ENCODE measurements at places on chromosomes 7 and 10. TPM values are rescaled to one million over a fixed set of nuclear protein-coding genes. Genes with fewer than 3 reads are reported as not detected.
A peak's percentile ranks its signal among the peaks of the same experiment; 100 is the strongest.

DNA sequence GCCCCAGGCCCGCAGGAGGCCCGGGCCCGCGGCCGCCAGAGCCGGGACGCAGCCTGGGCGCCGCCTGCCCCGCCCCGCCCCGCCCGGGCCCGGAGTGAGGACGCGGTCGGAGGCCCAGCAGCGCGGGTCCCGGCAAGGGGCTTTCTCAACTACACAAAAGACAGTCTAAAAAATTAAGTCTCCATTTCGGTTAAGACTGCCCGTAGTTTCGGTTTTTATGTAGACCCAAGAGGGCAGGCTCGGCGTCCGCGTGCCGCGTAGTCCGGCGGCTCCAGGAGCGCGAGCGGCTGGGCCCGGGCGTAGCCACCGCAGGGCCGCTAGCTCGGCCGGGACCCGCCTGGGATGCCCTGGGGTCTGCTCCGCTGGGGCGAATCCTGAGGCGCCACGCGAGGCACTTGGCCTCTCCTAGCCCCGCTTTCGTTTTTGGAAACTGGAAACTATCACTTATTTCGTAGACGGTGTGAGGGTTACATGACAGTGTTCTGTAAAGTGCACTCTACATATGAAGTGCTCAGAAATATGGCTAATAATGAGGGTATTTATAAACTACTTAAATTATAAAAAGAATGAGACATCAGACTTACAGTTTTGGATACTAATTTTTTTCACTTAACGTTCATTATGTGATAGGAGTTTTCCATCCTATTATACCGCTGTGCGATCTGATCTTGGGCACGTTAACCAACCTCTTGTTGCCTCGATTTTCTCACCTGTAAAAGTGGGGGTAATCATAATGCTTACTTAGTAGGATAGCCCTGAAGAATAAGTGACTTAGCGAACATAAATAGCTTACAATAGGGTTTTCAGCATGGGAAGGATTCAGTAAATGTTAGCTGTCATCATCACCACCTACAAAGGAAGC lies 573 bp downstream of the BLVRA start:
- DNase-seq = peak; percentile 35

GRCh38 chr10:72173619-72174296 lies 42.1 kb upstream of the ANAPC16 start:
- DNase-seq = peak; percentile 61

The CPN1 gene
- not detected for total RNA-seq

- peak; percentile 27 for DNase-seq
Measured at GRCh38 chr7:139108266-139109187, 993 bp downstream of the ZC3HAV1 start.

DNA sequence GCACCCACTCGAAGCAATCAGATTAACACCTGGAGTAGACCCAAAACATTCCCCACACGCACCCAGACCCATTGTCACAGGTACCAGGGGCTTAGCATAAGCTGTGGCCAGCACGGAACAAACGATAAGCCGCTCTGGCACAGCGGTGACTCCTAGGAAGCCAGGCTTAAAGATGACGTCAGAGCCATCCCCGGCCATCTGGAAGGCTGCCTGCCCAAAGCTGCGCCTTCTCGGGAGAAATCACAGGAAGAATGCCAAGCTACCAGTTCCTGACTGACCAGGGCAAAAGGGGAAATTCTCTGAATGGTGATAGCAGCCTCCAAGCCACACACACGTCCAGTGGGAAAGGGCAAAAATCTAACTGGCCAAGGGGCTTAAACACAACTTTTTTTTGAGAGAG lies 13.0 kb upstream of the WIPI2 start:
- peak; percentile 78 for DNase-seq

- DNase-seq = no peak
Measured at GRCh38 chr7:33079096-33079495, 16.5 kb upstream of the NT5C3A start.

The AIFM2 gene
- total RNA-seq = 21.9 TPM

GRCh38 chr10:103416436-103417147 lies 20.2 kb downstream of the PDCD11 start:
- peak; percentile 68 for DNase-seq

GRCh38 chr7:150727381-150727780 lies 9.8 kb upstream of the GIMAP5 start:
- peak; percentile 51 for DNase-seq

The LSM5 gene
- 87.3 TPM for total RNA-seq

The ACTL6B gene
- not detected for total RNA-seq

The NKX2-3 gene
- total RNA-seq = not detected

All from MCF 10A (cell line).